ENCODE measurements at places on chromosomes 13 and 19.
A peak's percentile ranks its signal among the peaks of the same experiment; 100 is the strongest.

DNA sequence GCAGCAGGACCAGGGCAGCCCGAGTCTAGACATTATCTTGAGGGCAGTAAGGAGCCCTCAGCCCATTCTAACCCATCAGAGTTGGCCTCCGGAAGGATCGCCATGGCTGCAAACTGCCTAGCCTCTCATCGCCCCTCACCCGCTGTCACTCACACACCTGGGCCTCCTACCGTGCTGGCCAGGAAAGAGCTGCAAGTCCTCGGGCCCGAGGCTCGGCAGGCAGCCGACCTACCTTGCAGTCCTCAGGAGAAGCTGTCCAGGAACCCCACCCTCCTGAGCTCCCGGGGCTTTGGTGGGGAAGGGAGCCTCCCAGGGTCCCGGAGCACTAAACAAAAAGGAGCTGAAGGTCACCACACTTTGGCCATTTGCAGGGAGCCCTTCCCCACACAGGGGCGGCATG, 46.8 kb downstream of the CCNE1 start:
- DNase-seq = no peak

DNA sequence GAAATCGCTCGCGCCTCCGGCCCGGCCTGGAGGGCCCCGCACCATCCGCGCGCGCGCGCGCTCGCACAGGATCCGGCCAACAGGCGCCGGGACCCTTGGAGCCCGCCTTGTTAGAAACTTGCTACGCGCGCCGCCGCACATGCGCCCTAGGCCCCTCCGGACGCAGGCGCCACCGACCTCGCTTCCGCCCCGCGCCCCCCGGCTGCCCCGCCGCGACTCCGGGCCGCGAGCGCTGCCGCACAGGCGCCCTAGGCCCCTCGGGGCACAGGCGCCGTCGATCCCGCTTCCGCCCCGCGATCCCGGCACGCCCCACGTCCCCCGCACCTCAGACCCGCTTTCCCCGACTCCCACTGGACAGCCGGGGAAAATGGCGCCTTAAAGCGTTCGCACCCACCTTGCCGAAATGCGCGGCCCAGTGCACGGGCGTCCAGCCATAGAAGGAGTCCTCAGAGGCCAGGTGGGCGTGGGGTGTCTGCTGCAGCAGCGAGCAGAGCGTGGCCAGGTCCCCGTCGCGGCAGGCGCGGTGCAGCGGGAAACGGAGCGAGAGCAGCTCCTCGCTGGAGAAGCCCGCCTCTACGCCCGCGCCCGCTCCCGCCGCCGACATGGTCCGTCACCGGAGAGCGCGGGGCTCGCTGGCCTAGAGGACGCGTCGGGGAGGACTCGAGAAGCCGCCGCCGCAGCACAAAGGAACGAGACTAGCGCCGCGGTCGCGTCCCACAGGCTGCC, 375 bp downstream of the ANKRD10 start:
- DNase-seq = peak; percentile 59

- no peak for DNase-seq
These were observed 467 bp downstream of the LAMP1 start for GRCh38 chr13:113297370-113298042.

GRCh38 chr13:34452831-34453230, 489.2 kb upstream of the NBEA start:
- DNase-seq = no peak

DNA sequence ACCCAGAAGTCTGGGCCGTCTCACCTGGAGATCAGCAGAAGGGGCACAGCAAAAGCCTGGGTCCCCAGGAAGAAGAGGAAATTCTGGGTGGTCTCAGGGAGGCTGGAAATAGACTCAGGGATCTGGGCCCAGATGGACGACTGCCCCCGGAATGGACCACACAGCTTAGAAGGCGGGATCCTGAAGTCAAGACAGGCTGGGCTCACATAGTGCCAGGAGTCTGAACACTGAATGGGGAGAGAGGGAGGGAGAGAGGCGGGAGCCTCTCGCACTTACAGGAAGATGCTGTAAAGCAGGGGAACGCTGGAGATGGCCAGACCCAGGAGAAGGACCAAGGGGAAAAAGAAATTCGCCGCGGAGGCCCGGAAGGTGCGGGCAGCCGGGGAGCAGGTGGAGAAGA, 1.3 kb upstream of the LENG1 start:
- DNase-seq = no peak

- no peak for DNase-seq
These were observed 18.5 kb downstream of the KCNRG start for GRCh38 chr13:50033725-50034124.

- no peak for DNase-seq
These were observed 880.1 kb downstream of the UQCRFS1 start for GRCh38 chr19:28332886-28333285.

GRCh38 chr19:34454685-34455084, 26.5 kb downstream of the UBA2 start:
- no peak for DNase-seq

- no peak for DNase-seq
These were observed 18.0 kb upstream of the TNFRSF19 start for GRCh38 chr13:23552171-23552570.

GRCh38 chr19:40510526-40511115, 43.8 kb downstream of the SPTBN4 start:
- no peak for DNase-seq

- DNase-seq = no peak
These were observed 397.4 kb downstream of the SPRY2 start for GRCh38 chr13:79943346-79944023.

DNA sequence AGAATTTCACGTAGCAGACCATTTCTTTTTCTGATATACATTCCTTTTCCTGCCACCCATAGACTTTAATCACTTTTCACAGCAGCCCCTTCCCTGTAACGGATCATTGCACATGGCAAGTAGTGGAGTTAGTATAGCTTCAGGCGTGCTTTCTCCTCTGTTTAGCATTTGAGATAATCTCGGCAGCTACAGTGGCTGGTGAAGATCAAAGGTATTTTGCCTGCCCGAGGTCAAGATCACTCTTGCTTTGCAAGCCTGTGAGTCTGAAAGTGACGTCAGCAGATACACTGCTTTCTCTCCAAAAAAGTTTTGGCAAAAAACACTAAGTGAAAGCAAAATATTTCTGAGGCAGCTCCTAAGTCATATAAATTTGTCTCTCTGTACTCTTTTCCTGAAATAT, 260.0 kb downstream of the NDFIP2 start:
- DNase-seq = no peak

DNA sequence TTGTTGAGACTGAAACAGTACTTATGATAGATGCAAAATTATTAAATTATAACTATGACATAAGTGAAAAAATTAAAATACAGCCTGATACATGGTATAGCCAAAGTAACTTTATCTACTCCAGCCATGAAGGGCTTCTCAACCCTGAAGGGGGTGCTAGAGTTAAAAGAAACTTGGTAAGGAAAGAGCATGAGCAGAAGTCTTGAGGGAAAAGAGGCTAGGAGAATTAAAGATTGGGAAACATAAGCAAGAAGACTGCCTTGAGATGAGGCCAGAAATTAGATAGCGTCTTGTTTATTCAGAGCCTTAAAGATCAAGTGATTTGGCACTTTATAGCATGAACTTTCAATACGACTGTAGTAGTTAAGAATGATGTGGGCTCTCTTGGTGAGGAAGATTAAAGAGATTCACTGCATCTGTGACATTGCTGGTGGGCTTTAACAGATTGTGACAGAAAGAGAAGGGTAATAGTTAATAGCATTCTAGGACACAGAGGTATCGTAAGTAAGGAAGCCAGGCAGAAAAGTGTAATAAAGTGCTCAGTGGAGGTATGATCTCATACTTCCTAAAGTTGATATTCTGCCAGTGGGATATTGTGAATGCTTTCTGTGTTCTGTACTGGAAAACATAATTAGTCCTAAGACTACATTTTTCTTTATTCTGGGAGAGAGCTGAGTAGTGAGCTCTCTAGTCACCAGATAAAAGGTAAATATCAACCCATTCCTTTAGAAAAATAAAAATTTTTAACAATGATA, 385.4 kb upstream of the PRR20A start:
- no peak for DNase-seq

GRCh38 chr13:42071672-42072419, 23.4 kb downstream of the DGKH start:
- no peak for DNase-seq

DNA sequence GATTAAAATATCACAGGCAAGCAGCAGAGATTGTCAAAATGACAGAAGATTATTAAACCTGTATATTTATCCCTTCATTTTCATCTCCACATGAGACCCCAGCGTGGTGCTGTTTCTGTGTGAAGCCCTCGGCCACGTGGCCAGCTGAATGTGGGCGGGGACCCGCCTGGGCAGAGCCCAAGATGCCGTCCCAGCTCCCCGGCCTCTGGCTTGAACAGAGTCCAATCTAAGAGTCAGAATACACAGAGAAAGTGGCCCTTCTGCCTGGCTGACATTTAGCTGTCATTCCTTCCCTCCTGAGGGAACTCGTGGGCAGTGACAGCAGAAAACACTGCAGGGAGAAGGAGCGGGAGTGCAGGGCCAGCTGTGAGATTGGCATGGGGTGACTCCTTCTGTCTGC, 34.9 kb upstream of the UQCRFS1 start:
- no peak for DNase-seq

- no peak for DNase-seq
These were observed 427.4 kb downstream of the NDFIP2 start for GRCh38 chr13:79908381-79908780.

- no peak for DNase-seq
These were observed 43.2 kb upstream of the ALOX5AP start for GRCh38 chr13:30692113-30692512.

DNA sequence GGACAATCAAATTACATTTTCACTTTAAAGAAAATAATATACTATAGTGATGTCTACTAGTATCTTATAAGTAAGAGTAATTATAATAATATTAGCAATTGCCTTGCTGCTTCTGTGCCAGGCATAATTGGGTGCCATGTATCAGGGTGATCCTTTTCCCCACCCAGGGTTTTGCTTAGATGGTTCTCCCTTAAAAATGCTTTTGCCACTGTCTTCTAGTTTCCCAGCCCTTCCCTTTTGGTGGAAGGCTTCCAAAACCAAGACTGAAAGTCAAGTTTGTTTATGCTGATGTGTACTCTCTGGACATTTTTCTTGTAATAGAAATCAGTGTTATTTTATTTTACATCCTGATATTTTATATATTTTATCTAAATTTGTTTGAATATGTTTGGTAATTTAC, 77.8 kb downstream of the ITGBL1 start:
- no peak for DNase-seq

GRCh38 chr19:11519138-11519537, 9.8 kb downstream of the ECSIT start:
- no peak for DNase-seq

DNA sequence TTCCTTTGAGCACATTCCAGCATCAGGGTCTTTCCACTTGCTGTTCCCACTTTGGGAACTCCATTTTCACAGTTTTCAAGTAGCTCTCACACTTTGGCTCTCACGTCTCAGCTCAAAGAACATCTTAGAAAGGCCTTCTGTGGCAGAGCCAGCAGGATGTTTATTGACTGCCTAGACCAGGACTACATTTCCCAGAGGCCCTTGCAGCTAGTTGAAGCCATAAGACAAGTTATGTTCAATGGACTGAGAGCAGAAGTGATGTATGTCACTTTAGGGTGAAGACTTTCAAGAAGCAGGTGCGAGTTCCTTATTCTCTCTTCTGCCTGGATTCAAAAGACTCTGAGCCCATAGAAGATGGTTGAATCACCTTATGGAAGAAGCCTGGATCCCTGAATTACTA, 4.3 kb upstream of the HAUS5 start:
- no peak for DNase-seq

GRCh38 chr13:112130418-112130817, 63.5 kb downstream of the SOX1 start:
- DNase-seq = no peak

GRCh38 chr19:48367855-48368254, 3.7 kb downstream of the SYNGR4 start:
- DNase-seq = no peak

GRCh38 chr13:48501705-48502104, 31.2 kb downstream of the RCBTB2 start:
- no peak for DNase-seq

DNA sequence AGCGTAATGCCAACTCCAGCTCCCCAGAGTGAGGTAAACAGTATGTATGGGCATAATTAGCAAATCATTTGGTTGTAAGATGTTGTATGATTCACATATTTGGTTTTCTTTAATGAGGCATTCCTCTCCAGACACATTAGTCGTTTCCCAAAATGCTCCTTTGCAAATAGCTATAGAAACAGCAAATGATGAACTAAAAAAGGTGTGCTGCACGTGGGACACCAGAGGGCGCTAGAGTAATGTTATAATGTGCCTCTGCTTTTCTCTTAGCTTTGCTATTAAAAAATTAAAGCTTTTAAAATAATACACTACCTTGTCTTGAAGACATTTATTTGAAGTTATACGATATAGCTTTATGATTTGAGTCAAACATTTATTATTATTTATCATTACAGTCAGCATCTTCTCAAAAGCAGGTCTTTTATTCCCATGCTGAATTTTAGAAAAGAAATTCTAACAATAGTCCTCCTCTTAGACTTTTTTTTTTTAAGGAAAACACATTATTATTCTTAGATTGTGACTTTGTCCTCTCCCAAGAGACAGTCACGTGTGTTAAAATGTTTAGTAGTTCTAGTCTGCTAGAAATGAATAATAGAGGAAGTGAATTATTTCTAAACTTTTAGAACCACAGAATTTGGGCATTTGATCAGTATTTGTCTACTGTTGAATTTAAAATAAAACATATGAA, 121.6 kb upstream of the FRY start:
- peak; percentile 43 for DNase-seq

GRCh38 chr13:32947411-32948276, 68.6 kb upstream of the KL start:
- DNase-seq = peak; percentile 77

GRCh38 chr13:27631156-27631555, 9.5 kb downstream of the POLR1D start:
- DNase-seq = no peak

DNA sequence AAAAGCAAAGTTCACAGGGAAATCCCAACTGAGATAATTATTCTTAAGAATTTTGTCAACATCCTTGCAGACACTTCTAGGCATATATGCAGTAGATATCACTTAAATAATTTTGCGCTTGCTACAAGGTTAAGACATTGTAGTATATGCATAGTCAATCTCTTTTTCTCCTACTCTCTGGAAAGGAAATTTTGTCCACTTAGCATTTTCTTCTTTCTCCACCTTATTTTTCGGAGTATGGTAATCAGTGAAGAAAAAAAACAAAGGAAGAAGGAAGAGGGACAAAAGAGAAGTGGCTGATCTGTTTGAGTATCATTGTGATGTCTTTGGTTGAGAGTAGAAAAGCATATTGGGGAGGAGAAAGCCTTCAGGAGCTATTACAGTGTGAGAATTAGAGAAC, 104.6 kb downstream of the LACC1 start:
- no peak for DNase-seq

DNA sequence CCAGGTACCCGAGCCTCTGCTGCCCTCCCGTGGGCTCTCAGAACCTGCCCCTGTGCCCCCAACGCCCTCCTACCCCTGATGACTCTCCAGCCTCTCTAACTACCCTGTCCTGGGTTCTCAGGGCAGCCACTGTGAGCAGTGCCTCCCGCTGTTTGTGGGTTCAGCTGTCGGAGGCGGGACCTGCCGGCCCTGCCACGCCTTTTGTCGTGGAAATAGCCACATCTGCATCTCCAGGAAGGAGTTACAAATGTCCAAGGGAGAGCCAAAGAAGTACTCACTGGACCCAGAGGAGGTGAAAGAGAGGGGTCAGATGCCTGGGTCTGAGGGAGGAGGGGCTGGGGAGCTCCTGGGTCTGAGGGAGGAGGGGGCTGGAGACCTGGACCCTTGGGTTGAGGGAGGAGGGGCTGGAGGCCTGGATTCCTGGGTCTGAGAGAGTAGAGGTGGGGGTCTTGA, 20.0 kb downstream of the CNFN start:
- DNase-seq = no peak

- no peak for DNase-seq
These were observed at the start of gene PHLDB3 for GRCh38 chr19:43504426-43505185. TSS of gene PHLDB3 (minus strand) at chr19:43504746. CDS start at chr19:43504118, 628 bp downstream.

Measured in NCI-H1694 treated with DMSO at 0.1 percent for 48 hours (cell line).